ENCODE measurements at places on chromosomes 7 and 10.

DNA sequence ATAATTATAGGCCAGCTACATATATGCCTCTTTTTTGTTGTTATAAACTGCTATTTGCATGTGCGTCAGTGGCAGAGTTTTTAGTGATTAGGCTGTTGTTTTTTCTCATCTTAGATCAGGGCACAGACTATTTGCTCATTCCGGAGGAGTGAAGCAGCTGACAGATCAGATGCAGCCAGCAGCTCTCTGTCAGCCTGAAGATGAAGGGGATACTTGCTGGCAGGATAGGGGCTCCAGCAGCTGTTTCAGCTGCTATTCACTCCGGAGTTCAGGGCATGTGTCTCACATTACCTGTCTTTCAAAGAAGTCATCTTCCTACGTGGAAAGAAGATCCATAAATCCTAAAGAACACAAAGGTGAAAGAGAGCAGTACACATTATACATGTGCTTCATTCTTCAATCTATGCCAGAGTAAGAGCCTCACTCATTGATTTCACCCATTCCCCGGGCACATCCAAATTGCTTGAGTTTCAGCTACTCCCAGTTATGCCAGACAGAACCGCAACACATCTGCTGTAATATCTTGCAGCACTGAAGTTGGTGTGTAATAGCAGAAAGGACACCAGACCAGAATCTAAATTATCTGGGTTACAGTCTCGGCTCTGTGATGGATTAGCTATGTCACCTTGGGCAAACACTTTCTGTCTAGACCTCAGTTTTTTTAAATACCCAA, 182.8 kb upstream of the CHRM2 start:
- DNase-seq = peak; percentile 42

GRCh38 chr10:102024799-102025198, 31.2 kb downstream of the ARMH3 start:
- no peak for DNase-seq

- no peak for DNase-seq
These were observed 24.8 kb downstream of the BRAF start for GRCh38 chr7:140899883-140900282.

GRCh38 chr7:158343526-158343925, 244.1 kb downstream of the PTPRN2 start:
- DNase-seq = no peak

DNA sequence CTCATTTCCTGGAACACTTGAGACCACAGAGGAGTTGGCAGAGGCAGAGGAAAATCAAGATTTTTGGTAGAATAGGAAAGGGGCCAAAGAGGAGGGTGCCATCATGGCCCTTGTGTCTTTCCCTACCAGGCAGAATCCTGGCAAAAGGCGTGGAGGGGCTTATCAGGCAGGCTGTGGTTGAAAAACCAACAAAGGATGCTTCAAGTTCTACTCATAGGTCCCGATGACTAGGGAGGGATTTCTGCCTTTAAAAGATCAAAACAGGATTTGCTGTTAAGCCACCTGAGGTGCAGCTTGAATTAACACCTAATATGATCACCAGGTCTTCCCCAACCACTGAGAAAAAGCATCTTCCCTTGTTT, 45.7 kb downstream of the BPGM start:
- no peak for DNase-seq

DNA sequence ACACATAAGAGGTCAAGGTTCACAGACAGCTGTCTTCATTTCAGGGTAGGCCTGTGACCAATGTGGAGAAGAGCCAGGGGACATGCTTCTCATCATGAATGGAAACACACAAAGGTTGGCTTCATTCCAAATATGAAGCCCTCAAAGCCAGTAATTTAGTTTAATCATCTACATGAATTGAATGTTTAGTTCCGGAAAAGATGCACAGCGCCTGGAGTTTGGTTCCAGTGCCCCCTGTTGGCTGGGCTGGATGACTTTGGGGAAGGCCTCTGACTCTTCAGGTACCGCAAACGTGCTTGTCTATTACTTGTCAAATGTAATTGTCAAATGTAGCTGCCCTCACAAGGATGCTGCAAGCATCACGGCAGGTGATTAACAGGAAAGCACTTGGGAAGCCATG, 130.7 kb downstream of the ADRA2A start:
- DNase-seq = no peak

DNA sequence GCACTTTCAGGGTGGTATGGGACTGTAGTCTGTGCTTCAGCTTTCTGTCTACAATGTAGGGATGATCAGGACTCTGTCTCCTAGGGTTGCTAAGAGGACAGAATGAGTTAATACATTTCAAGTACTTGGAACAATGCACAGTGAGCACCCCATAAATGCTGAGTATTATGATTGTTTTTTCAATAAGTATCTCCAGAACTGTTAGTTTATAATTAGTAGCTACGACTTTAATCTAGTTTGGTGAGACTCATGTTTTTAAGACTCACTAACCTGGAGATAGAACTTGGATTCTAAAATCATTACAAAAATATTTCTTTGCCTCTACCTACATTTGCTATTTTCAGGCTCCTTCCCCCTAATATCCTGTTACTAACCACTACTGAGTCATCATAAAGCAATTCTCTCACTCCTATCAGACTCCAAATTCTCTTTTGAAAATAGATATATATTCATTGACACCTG, 95.3 kb downstream of the CPED1 start:
- DNase-seq = no peak

DNA sequence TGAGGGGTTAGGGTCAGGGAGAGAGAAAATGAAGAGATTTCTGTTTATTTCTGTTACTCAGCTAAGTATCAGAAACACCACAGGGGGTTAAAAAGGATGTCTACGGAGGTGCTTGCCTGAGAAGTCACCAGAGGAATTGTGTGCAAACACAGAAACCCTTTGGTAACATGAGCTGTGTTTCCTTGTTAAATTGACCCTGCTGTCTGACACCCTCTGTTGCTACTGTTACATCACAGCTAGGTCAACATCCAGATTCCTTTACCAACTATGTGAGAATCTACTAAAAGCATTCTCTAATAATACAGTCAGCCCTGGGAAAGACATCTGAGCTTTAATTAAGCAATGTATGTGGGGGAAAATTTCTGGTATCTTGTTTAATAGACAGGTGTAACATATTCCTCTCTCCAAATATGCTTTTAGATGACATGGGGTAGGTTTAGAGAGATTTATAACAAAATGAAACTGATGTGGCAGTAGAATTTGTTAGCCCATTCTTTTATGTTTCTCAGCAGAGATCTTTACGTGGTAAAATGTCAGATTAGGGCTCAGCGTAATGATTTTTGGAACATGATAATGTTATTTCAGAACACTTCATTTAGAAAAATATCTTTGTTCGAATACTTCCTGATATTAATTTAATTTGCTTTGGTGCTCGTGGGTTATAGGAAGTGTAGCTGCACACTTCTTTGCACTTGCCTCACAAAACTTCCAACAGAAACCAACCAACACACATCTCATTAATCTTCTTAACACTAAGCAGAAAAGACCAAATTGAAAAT, 168.0 kb upstream of the AHR start:
- peak; percentile 60 for DNase-seq

DNA sequence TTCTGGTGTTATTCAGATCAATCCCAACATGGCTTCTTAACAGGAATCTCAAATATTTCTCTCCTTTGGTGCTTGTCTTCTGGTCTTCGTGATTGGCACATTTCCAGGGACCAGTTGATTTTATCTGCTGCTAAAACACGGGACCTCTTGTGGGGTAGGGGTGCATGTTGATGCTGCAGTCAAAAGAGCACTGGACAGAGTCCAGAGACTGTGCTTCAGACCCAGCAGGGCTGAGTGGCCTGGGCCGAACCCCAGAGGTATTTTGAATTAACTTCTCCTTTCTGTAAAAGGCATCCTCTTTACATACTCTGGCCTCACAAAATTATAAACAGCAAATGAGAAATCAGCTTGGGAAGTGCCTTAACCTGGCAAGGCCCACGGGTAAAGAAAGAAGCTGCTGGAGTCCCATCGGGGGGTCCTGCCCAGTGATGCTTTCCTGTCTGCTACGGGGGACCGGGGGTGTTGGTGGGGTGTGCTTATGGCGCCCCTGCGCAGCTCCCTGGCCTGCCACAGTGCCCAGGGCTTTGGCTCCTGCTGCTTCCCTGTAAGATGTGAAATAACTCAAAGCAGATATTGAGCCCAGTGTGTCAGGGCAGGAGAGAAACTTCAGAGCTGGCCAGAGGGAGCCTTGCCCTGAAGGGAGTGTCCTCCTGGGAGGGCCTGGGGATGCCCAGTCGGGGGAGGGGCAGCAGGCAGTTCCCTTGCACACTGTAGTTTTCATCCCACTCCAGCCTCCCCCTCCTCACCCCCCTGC, 230.5 kb downstream of the TCF7L2 start:
- no peak for DNase-seq
